ENCODE measurements at places on chromosomes 13 and 19.

DNA sequence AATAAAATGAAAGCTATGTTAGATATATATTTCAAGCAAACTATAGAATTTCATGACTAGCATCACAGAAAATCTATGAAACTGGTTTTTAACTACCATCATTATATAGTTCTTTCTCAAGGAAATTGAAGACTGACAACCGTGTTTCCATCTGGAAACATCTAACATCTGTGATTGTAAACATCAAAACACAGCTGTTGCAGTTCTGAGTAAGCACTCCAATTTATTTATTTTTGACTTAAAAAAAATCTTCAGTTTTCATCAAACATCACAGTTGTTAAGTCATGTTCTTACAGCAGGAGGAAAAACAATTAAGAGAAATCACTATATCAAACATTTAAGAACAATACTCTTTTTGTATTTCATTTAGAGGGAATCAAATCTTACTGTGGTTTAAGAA lies 1653.0 kb upstream of the MIR17HG start:
- ATAC-seq: no peak

DNA sequence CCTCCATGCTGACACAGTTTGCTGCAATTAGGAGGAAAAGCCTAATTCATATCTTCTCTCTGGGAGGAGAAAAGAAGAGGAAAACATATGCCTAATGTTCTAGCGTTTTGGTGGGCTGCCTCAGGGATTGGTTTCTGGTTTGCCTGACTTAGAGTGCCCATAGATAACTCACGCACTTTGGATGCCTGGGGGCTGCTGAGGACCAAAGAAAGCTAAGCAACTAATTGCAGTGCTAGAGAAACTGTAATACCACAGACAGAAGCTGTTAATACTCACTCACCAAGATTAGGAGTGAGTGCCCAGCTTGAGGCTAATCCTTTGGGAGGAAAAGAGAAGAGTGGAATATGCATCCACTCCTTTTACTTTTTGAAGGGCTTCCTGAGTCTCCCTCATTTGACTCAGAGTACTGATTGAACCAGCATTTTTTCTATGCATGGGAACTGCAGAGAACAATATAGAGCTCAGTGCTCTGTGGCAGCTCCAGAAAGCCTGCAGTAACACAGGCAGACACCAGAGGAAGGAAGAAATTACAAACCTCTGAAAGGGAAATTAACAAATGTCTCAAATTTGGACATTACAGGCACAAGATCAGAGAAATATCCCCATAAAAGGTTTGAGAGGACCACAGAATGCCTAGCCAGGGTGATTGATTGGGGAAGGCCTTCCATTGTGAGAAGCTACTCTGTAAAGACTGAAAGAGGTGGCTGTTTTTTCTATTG lies 666.4 kb downstream of the OLFM4 start:
- no peak for ATAC-seq

DNA sequence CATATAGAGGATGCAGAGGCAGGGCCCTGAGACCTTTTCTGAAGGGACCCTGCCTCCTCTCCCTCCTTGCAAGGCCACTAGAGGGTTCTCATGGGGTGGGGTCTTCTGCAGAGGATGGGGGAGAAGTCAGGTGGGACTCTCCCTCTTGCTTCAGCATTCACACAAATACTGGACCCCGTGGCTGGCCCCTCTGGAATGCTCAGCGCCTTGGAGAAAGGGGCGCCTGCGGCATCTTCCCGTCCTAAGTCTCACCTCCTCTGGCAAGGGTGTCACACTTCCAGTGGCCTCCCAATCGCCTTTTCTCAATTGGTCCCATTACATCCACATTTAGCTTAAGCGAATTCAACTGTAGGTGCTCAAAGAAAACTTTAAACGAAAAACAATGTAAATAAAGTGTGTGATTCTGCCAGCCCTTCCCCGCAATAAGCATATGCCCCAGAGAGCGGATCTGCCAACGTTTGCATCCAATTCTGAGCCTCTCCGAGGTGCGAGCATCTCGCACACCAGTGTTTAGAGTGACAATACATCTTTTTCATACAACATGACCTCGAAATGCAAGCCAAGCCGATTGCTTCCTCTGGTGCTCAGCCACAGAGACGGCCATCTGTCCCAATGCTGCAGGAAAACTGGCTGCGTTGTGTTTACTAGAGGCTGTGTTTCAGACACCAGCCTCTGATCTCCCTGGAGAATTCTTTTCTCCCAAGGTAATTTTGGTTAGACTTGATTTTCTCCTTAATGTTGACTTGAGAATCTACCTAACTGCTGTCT lies 69.1 kb upstream of the WASF3 start:
- ATAC-seq: no peak

GRCh38 chr19:45767410-45767880 lies 1.6 kb downstream of the SIX5 start:
- no peak for ATAC-seq

DNA sequence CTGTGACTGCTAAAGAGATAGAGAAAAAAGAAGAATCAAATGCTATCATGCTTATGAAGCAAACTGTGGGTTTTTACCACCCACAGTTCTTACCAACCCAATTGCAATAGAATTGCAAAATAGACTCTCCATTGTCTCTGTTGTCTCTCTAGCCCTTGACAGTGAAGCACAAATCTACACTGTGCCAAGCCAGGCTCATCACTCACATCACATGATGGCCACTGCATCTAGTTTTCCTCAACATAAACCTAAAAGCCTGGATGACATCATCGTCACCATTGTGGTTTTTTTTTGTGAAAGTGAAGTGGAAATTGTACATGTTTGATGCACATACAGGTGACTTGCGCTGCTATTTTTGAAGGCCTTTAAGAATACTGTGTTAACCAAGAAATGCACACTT lies 56.1 kb downstream of the KL start:
- no peak for ATAC-seq

GRCh38 chr19:2543463-2544442 lies 67.8 kb downstream of the GADD45B start:
- ATAC-seq: peak; percentile 84
